PC-3 (cell line): ENCODE measurements at places on chromosomes 5 and 9. TPM values are rescaled to one million over a fixed set of nuclear protein-coding genes. Genes with fewer than 3 reads are reported as not detected.

DRD1 gene
- not detected in 2 replicates for total RNA-seq

PFN3 gene
- total RNA-seq, result not detected in 2 replicates

- no peak overlapping the region for H3K27ac ChIP-seq
- no peaks in the 10 kb centered on the region for H3K36me3 ChIP-seq
- no peaks in the 10 kb centered on the region; the same call in 1 of the 2 replicates for H3K4me1 ChIP-seq
- peak; percentile 21 for DNase-seq
Observed at GRCh38 chr9:95409650-95410426, 92.3 kb upstream of the FANCC start.

PAIP2 gene
- 35.1 and 39.3 TPM in 2 replicates for total RNA-seq

DNA sequence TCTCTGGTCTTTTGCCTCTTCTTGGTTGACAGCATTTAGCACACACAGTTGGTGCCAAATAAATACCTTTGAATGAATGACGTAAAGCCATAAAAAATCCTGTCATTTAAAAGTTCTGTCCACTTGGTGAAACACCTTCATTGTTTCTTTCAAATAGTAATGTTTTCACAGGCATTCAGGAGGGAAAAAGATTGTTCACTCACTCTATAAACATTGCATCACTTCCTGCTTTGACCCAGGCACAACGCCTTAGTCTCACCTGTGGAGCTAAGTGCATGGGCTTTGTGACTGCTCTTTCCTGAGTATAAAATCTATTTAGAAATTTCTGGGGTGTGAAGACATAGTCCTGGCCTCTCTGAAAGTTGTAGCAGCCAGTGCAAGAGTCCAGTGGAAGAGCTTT lies 88.9 kb upstream of the CXCL14 start:
- 0 out of 2 replicates have a peak, but pooled peaks cover 5% of the 10 kb centered on the region for H3K27me3 ChIP-seq
- H3K4me1 ChIP-seq, result no peaks in the 10 kb centered on the region
- no peak for DNase-seq
- no peaks in the 10 kb centered on the region for H3K36me3 ChIP-seq

DNA sequence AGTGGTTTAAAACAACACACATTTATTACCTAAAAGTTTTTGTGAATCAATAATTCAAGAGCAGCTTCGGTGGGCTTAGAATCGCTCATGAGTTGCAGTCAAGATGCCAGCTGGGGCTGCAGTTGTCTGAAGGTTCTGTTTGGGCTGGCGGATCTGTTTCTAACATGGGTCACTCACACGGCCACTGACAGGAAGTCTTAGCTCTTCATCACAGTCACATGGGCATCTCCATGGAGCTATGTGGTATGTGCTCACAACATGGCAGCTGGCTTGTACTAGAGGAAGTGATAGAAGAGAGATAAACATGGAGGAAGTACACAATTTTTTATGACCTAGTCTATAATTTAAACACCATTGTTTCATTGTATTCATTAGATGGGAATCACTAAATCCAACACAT lies 11.2 kb downstream of the KLHL9 start:
- H3K27ac ChIP-seq, result no peak overlapping the region
- H3K4me1 ChIP-seq, result no peaks in the 10 kb centered on the region
- no peak overlapping the region for H3K4me3 ChIP-seq
- DNase-seq, result no peak
- no peaks in the 10 kb centered on the region; the same call in none of the 2 replicates for H3K36me3 ChIP-seq
- H3K27me3 ChIP-seq, result no peaks in the 10 kb centered on the region

DNA sequence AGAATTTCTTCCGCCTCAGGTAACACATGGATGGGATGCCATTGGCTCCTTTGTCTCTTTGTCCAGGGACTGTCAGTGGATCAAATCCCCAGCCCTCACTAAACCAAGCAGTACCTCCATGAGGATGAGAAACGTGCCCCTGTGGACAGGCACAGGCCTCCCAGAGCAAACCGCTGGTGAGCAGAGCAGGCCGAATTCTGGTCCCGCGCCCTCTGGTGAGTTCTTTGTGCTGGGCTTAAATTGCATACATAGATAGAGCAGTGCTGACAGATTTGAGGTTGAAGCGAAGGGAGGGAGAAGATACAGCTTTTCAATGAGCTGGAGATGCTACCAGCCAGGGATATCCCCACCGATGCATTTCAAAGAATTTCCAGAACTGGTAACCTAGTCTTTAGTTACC lies 143.8 kb downstream of the HSD17B3 start:
- DNase-seq, result no peak
- H3K36me3 ChIP-seq, result no peaks in the 10 kb centered on the region
- H3K4me1 ChIP-seq, result peaks cover 7% of the 10 kb centered on the region; the same call in 1 of the 2 replicates
- H3K4me3 ChIP-seq, result no peak overlapping the region
- H3K27ac ChIP-seq, result no peak overlapping the region

EPB41L4B gene
- 11.2 and 13.8 TPM in 2 replicates for total RNA-seq

MLANA gene
- not detected in 2 replicates for total RNA-seq

DNA sequence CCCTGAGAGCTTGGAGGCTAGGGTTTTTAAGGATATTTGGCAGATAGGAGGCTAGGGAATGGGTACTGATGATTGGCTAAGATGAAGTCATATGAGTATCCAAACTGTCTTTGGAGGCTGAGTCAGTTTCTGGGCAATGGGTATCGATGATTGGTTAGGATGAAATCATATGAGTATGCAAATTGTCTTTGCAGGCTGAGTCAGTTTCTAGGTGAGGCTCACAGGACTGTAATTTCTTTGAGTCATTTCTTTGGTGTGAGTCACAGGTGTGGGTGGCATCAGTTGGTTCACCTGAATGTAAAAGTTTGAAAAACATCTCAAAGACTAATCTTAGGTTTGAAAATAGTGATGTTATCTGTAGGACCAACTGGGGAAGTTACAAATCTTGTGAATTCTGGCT lies 1068.0 kb downstream of the NR2F1-AS1 start:
- H3K4me1 ChIP-seq, result no peaks in the 10 kb centered on the region
- peaks cover 3% of the 10 kb centered on the region; the same call in 1 of the 2 replicates for H3K36me3 ChIP-seq
- no peaks in the 10 kb centered on the region for H3K27me3 ChIP-seq
- DNase-seq, result peak; percentile 45
- no peak overlapping the region for H3K4me3 ChIP-seq
